Lung (tissue), 17 donors: ENCODE measurements at places on chromosomes 3 and 15. TPM values are rescaled to one million over a fixed set of nuclear protein-coding genes. Genes with fewer than 3 reads are reported as not detected.

DPH3 gene
- 22.0 TPM for total RNA-seq

STAB1 gene
- 53.1 TPM for total RNA-seq

- H3K27ac ChIP-seq: no peak overlapping the region
- no peaks in the 10 kb centered on the region for H3K27me3 ChIP-seq
- no peaks in the 10 kb centered on the region for H3K4me1 ChIP-seq
Measured at GRCh38 chr3:79380581-79380980, 387.2 kb downstream of the ROBO1 start.

DNA sequence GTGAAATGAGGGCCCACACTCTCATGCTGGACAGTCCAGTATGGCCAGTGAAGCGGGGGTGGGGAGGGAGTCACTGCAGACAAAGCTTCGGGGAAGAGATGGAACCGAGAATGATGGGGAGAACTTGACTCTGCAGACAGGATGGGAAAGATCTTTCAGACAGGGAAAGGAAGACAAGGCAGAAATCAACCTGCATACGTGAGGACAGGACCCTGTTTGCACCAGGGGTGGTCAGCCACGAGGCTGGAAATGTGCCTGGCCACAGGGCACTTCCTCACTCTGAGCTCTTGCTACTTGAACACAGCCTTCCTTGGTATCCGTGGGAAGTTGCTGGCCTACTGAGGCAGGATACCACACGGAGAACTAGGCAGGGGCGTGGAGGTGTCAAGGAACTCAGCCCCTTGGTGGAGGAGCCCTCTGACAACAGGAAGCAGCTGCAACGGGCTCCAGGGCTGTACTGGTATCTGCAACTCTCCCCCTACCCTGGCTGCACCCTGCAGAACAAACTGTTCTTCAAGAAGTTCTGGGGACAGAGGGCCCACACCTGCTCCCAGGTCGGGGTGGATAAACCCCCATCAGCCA is 9.3 kb upstream of the SRP14 start:
- no peak overlapping the region for H3K4me3 ChIP-seq
- H3K27me3 ChIP-seq: no peaks in the 10 kb centered on the region
- H3K36me3 ChIP-seq: no peaks in the 10 kb centered on the region
- no peak for DNase-seq
- H3K27ac ChIP-seq: peak overlapping the region; percentile 87
